Stimulated activated CD4-positive, alpha-beta T cell treated with anti-CD3 and anti-CD28 coated beads, TNF-alpha, amount 100 ng/mL, for 1 hour (primary cell): ENCODE measurements at places on chromosomes 6 and 20.
A peak's percentile ranks its signal among the peaks of the same experiment; 100 is the strongest.

DNA sequence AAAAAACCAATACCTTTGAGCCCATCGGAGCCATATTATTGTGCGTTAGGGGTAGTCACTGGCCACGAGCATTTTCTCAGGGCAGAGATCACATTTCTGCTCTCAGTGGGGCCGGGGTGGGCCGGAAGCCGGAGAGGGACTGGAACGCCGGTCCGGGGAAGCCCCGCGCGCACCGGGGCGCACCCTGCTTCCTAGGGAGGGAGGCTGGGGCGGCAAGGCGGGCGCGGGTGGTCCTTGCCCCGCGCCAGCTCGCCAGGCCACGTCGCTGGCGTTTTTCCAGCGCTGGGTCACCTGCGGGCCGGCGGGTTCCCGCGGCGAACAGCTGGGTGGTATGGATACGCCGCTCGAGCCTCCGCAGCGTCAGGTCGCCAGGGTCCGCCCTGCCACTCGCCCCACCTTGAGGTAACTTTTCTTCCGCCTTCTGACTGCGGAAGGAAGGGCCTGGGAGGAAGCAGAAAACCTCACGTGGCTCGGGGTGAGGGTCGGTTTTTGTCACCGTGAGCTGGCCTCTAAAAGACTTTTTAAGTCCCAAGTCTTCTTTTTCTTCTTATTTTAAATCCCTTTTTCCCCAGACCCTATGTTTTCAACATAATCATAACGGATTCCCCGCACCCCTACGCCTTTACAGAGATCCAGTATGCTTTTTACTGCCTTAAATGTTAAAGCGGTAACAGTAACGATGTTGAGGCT lies 2.7 kb upstream of the EEF1A1 start:
- DNase-seq: peak; percentile 53

GRCh38 chr20:52500157-52500556 lies 308.6 kb upstream of the ZFP64 start:
- no peak for DNase-seq

DNA sequence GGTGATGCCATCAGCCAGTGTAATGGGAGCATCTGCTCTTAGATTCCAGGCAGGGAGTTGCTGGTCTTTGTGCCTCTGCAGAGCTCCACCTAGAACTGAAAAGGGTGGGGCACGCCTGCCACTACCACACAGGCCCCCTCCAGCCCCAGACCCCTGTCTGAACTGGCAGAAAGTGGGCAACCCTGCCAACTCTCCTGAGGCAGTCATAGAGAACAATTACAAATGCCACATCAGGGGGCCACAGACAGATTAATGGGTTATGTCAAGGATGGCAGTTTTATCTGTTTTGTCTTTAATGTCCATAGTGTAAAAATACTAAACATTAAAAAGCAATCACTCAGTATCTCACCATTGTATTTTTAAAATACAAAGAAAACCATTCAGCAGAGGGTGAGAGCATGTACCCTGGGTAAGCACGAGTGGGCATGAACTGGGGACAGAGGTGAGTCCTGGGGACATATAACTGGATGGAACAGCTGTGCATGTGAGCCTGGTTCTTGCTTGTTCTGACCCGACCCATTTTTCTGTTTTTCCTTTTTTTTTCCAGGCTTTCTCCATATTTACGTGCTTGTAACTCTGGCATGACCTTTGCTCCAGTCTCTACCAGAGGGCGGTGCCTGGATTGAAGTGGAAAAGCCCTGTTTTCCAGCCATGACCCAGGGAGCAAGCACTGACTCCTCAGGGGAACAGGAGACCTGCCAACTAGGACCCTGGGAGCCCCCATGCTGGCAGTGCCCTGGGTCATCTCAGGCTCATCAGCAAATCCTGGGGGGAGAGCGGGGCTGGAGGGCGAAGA lies 8.2 kb downstream of the TRAF3IP2 start:
- no peak for DNase-seq

DNA sequence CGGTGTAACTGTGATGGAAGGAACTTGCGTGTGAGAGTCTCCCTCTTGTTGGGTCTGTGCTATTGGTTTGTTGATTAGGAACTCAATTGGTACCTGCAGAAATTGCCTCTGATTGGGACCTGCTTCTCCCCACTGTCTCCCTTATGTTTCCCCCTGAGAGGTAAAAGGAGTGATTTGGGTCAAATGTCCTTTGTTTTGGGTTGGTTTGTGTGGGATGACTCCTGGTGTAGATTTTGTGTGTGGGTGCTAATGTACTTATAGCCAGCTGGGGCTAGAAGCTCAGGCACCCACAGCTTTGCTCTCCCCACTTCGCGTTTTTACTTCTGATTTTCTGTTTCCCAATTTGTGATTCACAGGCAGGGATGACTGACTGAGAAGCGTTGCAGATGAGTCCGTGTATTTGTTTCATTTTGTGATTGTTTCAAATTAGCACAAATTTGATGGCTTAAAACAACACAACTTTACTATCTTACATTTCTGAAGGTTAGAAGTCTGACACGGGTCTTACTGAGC lies 79.1 kb downstream of the UTRN start:
- no peak for DNase-seq

DNA sequence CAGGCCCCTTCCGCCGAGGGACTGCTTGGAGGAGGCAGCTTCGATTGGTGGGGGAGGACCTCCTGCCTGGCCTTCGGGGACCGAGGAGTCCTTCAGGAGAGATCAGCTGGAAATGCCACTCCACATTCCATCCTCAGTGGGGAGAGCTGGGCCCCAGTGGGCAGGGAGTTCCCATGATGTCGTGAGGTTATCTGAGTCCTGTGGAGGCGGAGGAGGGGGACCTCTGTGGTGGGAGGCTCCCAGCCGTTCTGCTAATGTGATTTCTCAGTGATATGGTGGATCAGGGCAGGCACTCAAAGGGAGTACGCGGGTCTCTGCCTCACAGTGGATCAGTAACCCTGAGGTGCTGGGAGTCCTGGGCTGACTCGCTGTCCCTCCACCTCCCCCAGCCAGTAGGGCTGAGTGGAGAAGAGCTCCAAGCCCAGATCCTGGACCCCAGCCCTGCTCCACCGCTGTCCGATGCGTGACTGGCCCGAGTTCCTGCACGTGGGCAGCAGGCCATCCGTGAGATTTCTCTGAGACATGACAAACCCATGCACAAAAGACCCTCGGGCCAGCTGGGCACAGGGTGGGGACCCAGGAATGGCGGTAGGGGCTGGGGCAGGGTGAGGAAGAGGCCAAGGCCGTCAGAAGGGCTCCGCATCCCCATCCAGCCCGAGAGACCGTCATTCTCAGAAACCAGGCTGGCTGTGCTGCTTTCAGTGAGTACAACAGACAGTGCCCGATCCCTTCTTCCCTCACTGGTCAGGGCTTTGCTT lies 195.8 kb downstream of the TAF4 start:
- DNase-seq: no peak

GRCh38 chr6:160260803-160261450 lies 2.3 kb upstream of the SLC22A2 start:
- DNase-seq: no peak

DNA sequence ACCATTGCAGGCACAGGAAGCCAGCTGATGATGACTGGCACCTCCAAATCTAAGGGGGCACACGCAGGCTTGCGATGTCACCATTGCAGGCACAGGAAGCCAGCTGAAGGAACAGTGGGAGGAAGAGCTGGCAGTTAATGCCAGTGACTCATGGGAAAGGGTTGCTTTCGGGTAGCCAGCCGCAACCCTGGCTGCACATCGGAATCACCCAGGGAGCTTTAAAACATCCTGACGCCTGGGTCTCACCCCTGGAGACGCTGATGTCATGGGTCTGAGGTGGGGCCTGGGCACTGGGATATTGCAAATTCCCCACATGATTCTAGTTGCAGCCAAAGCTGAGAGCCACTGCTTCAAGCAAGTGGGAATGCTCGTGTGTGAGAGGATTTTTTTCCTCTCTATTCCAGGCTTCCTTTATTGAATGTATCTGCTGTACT lies 16.1 kb upstream of the CCN6 start:
- no peak for DNase-seq
